NCI-H1105 (cell line): ENCODE measurements at places on chromosomes 1 and 21.

DNA sequence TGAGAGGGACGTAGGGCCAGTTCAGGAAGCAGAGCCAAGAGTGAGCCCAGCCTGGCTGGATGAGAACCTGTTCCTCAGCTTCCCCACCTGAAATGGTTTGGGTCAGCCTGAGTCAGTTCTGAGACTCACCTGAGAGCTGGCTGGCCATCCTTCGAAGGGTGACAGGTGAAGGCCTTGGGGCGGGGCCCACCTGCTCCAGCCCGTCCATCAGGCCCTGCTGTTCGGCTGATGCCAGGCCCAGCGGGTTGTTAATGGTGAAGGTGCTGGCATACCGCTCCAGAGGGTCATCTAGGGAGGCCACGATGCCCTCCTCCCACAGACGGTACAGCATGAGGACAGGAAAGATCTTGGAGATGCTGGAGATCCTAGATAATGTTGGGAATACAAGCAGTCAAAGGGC lies 14.1 kb downstream of the LACTBL1 start:
- no peak for DNase-seq

GRCh38 chr21:35084869-35085268 lies 35.8 kb upstream of the RUNX1 start:
- DNase-seq = no peak

GRCh38 chr1:73452522-73452921 lies 745.5 kb downstream of the LRRIQ3 start:
- no peak for DNase-seq

GRCh38 chr1:78691995-78692747 lies 42.5 kb downstream of the IFI44 start:
- DNase-seq = no peak

DNA sequence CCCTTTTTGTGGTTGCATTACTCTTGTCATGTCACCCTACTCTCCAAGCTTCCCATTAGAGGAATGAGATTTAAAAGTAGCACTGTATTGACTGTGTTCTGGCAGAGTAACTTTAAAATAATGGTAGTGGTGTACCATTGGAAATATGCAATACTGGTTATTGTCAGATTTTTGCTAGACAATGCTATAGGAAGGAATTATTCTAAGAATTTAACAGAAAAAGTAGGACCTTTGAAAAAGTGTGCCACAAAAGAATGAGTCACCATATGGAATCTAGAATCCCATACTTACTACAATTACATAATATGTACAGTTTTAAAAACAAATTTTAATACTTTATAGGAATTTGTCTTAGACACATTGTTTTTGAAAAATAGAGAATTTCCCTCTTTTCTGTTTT lies 13.8 kb downstream of the MIER1 start:
- DNase-seq = no peak
